ENCODE measurements at places on chromosomes 1 and 21.

DNA sequence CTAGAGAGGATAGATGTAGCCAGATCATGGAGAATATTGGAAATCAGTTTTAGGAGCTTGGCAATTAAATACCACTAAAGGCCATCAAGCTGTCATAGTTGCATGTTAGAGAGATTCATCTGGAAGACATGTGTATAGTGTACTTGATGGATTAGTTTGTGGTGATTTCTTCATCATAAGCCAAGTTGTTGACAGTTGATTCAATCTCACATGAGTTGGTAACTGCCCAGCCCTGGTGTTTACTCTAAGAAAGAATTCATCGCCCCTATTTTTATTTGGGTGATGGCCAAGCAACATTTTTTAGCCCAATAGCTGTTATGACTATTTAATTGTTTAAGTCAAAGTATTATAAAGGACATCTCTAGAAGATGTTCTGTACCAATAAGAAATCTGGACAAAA, 737.6 kb downstream of the PLA2G4A start:
- no peak for DNase-seq

- no peak for DNase-seq
Observed at GRCh38 chr1:23366598-23366997, 3.0 kb downstream of the ZNF436 start.

DNA sequence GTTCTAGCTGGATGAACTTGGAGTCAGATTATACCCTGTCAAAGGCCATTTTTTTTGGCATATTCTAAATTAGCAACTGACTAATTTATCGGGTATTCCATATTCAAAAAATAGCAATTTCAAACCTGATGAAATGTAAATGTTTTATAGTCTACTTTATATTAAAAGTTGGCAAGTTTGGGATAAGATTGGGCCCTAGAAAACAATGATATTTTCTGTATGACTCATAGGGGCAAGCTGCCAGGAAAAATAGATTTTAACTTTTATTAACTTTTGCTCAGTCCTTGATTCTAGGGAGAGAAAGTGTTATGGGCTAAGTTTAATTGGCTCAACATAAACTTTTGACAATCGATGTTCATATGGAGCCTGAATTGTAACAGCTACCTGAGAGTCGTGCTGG, 576.9 kb upstream of the B3GALT2 start:
- DNase-seq: no peak

- no peak for DNase-seq
Observed at GRCh38 chr1:184160236-184160635, 108.7 kb downstream of the TSEN15 start.

GRCh38 chr1:168974611-168975010, 131.9 kb upstream of the ATP1B1 start:
- no peak for DNase-seq

- DNase-seq: no peak
Observed at GRCh38 chr1:15765495-15766194, 7.0 kb downstream of the FBLIM1 start.

DNA sequence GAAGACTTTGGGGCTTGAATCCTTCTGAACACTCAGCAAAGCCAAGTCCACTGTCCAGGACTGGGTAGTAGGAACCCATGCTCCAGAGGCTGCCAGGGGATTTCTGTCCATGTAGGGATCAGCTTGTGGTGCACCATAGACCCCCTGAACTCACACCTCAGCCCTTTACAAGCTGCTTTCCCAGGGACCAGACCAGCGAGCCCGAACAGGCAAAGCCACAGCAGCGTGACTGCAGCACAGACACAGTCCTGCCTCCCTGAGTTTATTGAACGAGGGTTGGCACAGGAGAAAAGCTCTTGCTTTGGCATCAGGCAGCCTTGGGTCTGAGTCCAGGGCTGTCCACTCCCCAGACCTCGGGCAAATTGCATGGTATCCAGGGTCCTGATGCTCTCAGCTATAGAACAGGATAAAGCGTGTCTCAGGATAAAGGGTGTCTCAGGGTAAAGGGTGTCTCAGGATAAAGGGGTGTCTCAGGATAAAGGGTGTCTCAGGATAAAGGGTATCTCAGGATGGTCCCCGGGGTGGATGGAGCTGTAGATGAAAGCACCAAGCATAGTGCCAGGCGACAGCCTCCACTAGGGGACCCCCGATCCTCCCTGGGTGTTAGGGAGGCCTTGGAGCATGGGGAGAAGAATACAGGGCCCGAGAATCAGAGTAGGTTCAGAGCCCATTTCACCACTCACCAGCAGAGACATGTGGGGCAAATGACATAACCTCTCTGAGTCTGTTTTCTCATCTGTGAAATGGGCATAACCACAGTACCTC, 648.8 kb downstream of the NPHP4 start:
- no peak for DNase-seq

GRCh38 chr1:11792106-11792505, 13.7 kb downstream of the MTHFR start:
- DNase-seq: no peak

GRCh38 chr1:27339213-27339612, 2.6 kb upstream of the SYTL1 start:
- DNase-seq: no peak

DNA sequence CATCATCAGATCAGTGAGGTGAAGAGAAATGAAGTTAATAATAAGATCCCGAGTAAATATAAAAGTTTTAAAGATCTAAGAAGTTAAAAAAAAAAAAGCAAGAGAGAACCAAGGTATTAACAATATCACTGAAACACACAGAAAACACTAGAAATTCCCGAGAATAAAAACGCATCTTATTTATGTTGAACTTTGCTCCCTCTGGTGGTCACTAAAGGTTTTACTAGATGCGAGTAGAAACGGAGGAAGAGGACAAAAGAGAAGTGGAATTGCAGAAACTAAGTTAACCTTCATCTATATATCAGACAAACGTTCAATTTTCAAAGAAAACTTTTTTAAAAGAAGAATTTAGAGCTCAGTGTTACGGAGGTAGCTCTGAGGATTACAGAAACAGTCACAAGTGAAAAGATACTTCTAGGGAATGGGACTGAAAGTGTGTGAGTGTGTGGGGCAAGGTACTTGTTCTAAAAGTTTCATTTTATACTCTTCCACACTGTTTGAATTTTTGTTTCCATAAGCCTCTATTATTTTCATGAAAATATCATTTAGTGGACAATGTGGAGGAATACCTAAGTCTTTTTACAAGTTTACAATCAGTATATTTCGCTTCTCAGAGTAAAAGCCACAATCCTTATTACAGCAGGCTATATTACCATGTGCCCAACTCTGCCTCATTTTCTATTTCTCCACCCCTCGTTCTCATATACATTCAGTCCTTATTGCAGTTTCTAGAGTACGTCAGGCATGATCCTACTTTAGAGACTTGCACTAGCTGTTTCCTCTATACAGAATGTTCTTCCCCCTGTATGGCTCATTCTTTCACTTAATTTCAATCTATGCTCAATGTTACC, 19.7 kb downstream of the ACBD6 start:
- DNase-seq: peak; percentile 5

GRCh38 chr1:193183019-193183627, 3.3 kb downstream of the B3GALT2 start:
- peak; percentile 4 for DNase-seq

GRCh38 chr1:203307641-203308126, 2.4 kb downstream of the BTG2 start:
- DNase-seq: no peak

GRCh38 chr1:152640351-152640750, 17.4 kb upstream of the LCE3A start:
- no peak for DNase-seq

DNA sequence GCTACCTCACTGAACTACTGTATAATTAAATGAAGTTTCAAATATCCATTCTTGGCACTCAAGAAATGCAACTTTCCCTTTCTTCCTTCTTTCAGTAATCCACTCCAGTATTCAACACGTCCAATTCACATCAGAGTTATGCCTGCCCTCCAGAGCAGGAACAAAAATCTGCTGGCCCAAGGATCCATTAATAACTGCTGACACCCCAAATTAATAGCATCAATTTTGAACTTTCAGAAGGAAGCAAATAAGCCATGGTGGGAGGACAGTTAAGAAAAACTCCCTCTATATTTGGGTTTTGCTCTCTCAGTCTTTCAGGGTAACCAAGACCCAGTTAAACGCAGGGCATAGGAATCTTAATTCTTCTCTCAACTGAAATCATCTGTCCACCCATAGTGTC, 31.9 kb upstream of the TNFSF4 start:
- no peak for DNase-seq

DNA sequence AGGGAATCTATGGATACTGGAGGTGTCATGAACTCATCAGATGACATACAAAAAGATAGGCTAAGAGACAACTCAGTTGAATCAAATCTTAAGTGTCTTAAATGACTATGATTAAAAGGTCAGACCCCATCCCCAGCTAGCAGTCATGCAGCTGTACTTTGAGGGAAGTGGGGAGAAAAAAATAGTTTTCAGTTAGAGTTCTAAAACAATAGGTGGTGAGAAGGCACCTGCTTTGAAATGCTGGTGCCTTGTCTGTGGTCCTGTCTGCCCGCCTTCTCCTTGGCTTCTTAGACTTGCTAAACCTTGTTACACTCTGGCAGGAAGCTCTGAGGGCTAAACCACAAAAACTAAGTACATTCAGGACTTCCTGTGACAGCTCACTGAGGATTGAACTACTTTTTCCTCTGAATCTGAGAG, 15.3 kb downstream of the CD2 start:
- peak; percentile 64 for DNase-seq

DNA sequence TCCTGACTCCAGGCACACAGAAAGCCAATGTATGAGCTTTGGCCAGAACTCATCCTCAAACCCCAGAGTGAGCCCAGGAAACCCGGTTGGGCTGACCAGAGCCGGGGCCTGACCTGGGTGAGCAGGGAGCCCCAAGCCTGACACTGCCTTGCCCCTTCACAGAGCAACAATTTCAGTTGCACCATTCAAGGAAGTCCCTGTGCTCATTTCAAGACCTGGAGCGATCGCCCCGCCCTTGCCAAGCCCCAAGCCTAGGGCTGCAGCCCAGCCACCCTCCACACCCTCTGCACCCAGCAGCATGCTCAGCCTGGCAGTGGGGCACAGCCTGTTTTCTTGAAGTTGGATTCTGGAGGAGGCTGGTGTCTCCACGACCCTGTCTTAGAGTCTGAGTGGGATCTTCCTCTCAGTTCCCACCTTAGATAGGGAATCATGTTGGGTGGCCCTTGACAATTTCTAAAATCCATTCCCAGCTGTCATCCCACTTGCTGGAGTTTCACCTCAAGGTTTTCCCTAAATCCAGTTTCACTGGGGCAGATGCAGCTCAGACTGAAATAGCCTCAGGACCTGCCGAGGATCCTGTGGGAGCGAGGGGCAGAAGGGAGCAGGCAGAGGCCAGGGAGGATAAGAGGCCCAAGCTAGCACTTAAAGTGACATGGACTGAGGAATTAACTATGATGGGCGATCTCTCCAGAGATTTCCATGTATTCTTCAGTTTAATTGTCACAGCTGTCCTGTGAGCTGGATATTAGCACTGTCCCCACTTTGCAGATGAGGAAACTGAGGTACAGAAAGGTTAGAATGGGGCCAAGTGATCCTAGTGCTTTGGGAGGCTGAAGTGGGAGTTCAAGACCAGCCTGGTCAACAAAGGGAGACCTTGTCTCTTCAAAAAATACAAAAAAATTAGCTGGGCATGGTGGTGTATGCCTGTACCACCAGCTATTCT, 2.5 kb downstream of the NBL1 start:
- DNase-seq: no peak

Measured in effector CD4-positive, alpha-beta T cell (primary cell).